NCI-H2029 treated with DMSO at 0.1 percent for 48 hours (cell line): ENCODE measurements at places on chromosomes 6 and 20.

- no peak for DNase-seq
These were observed 609.3 kb upstream of the IMPG1 start for GRCh38 chr6:76681781-76682180.

DNA sequence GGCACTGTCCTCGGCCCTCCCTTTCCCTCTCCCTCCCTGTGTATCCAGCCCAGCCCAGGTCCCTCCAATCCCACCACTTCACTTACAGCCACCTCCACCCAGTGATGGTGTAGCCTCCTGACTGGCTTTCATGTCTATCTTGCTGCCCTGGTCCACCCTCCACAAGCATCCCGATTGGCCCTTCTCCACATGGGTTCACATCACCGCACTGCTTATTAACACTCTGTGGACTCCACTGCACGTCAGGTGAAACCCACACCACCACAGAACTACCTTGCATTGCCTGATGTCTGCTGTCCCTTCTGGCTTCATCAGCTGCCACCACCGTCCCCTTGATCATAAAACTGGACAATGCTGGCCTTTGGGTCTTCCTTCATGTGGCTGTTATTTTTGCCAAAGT, 220.4 kb upstream of the ARID1B start:
- DNase-seq = no peak

- no peak for DNase-seq
These were observed 95.5 kb upstream of the AGPAT4 start for GRCh38 chr6:161369339-161369738.

GRCh38 chr6:136226027-136226673, 24.0 kb downstream of the MTFR2 start:
- peak; percentile 15 for DNase-seq

DNA sequence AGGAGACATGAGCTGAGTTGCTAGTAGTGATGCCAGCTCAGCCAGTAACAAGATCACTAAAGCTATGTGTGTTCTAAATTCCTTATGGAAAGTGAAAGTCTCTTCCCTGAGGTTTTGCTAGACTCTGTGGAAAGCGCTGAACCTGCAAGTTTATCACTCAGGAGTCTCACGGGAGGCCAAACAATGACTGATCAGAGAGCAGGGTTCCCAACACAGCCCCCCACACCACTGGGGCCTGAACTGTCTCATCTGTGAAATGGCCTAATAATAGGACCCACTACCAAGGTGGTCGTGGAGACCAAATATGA, 19.9 kb downstream of the ACSS1 start:
- DNase-seq = no peak

DNA sequence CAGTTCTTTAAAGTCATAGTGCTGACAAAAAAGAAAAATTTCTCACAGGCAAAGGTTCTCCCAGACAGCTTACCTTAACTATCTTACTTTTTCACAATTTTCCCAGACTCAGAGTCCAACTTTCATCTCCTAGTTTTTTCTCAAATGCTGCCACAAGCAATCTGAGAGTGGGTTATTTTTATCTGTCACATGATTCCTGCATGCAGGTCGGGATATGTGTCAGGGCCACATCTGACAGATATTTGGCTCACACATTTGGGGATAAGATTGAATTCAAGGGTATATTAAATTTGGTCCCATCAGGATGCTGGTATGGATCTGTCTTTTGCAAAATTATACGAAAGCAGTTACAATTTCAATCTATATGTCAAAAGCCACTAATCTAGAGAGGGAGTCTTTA, 50.1 kb upstream of the SMIM29 start:
- DNase-seq = no peak

- DNase-seq = no peak
These were observed 75.4 kb upstream of the TMEM244 start for GRCh38 chr6:129936329-129937165.

DNA sequence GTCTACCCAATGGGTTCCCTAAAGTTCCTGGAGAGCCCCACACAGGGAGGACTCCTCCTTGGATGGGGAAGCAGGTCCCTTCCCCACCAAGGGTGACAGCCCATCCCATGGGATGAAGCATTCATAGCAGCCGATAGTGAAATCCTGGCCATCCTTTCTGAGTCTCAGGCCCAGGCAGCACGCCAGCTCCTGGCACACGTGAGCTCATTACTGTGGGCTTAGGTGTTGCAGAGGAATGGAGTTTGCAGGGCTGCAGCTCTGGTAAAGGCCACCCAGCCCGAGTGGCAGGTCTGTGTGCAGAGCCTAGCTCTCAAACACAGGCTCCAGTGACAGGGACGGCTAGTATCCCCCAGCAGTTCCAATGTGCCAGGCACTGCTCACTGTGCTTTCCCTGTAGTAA, 31.0 kb downstream of the SIRPA start:
- DNase-seq = no peak

DNA sequence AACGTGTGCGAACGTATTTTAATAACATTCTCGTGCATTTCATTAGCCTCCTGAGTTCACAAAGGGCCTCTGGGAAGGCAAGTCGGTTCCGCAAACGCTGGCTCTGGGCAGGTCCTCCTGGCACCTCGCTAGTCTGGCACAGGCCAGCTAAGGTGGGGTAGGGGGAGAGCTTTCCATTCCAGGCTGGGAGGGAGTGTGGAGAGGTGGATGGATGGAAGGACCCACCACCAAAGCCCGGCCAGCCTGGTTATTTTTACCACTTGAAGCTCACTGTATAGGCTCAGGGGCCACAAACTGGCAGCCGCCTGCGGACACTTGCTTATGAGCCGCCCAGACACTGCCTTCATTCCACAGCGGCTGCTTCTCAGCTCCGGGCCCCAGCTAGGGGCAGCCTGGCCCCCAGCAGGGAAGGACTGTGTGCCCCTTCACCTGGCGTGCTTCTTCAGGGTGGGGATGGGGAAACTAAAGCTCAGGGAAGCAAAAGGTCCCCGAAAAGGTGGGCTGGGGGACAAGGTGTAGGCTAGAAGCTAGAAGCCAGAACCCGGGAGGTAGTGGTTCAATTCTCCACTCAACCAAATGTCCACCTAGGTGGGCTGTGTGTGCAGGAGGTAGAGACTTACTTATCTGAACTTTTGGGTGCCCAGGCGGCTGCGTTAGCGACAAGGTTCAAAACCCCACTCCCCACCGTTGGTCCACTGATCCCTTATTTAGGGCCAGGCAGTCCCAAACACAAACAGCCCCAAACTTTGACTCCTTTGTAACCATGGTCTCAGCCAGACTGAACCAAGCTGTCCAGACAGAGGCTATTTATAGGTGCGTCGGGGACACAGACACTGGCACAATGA, 1.7 kb downstream of the PMEPA1 start:
- DNase-seq = no peak
